ENCODE measurements at places on chromosomes 5 and 9. TPM values are rescaled to one million over a fixed set of nuclear protein-coding genes. Genes with fewer than 3 reads are reported as not detected.

GRCh38 chr9:101601904-101602765 lies 7.4 kb upstream of the PPP3R2 start:
- DNase-seq, result peak; percentile 27

- no peak for DNase-seq
Observed at GRCh38 chr5:90224342-90224741, 185.2 kb downstream of the CETN3 start.

SMIM32 gene
- polyA plus RNA-seq, result 11.6 TPM

DNA sequence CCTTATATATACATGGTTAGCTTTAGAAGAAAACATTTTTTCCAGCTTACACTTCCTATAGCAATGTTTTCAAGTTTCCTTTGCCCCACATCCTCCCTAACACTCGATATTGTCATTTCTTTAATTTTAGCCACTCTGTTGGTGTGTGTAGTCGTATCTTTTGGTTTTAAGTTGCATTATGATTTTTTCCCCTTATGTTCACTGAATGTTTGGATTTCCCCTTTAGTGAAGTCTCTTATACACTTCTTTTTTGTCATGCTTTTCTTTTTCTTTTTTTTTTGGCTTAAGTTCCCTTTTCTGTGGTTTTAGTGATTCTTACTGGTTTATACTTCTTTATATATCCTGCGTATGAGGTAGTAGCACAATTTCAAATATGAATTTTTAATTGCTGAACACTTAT lies 58.8 kb downstream of the KDM4C start:
- no peak for DNase-seq

GRCh38 chr5:1761453-1761755 lies 38.2 kb downstream of the MRPL36 start:
- DNase-seq, result no peak

FGF1 gene
- 28.3 TPM for polyA plus RNA-seq

GRCh38 chr5:33531824-33532223 lies 91.1 kb downstream of the TARS1 start:
- DNase-seq, result no peak

DNA sequence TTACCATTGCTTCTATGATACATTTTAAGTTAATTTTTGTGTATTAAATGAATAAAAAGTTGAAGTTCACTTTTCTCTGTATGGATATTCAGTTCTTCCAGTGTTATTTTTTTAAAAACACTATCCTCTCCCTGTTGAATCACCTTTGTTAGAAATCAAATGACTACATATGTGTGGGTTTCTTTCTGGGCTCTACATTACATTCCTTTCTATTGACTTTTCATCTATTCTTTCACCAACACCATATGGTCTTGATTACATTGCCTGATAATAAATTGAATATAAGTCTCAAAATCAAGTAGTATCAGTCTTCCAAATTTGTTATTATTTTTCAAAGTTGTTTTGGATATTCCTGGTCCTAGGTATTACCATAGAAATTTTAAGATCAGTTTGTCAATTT lies 7.3 kb upstream of the RASEF start:
- no peak for DNase-seq

FBXW5 gene
- polyA plus RNA-seq, result 43.5 TPM

- no peak for DNase-seq
Observed at GRCh38 chr5:80125962-80126480, 90.9 kb downstream of the THBS4 start.

DNA sequence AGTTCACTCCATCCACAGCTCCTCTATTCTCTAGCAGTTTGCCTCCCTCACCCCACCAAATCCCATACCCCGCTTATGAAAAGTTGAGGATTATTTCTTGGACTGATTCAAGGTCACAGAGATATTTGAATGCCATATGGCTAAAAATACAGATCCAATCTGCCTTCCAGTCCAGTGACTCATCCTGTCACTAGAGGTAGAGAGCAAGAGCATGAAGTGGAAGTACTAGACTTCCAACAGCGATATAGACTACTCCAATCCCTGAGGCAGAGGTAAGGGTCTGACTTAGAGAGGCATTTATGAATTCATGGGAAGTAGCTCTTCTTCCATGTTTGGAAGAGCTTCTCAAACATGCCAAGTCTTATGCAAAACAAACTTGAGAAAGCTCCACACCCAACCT lies 72.4 kb upstream of the CCL21 start:
- no peak for DNase-seq

DNA sequence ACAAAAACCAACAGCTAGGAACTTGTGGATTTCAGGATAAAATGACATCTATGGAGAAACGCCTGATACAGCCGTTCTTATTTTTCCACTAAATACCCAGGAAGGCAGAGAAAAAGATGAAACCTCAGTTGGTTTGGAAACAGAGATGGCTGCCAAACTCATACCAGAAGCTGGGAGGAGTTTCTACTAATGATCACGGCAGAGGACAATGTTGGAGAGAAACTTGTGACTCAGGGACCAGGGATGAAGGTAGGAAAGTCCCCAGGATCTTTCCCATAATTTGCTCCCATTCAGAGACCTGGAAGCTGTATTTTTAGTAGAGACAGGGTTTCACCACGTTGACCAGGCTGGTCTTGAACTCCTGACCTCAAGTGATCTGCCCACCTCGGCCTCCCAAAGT lies 187.1 kb upstream of the IER5L start:
- DNase-seq, result no peak

DNA sequence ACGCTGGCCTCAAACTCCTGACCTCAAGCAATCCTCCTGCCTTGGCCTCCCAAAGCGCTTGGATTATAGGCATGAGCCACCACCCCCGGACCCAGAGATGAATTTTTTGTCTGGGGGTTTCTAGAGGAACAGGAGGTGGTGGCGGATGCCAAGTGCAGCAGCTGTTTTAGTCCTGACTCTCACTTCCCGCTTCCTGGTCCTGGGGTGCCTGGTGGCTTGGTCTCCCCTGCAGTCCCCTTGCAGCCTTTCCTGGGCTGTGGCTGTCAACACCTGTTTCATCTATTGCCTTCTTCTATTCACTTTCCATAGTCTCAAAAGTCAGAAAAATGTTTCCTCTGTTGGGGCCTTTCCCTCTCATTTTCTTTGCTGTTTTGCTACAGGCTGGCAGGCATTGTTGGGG lies 6.5 kb upstream of the NHP2 start:
- no peak for DNase-seq

- DNase-seq, result peak; percentile 13
Observed at GRCh38 chr5:115507681-115508080, 36.9 kb downstream of the FEM1C start.

DNA sequence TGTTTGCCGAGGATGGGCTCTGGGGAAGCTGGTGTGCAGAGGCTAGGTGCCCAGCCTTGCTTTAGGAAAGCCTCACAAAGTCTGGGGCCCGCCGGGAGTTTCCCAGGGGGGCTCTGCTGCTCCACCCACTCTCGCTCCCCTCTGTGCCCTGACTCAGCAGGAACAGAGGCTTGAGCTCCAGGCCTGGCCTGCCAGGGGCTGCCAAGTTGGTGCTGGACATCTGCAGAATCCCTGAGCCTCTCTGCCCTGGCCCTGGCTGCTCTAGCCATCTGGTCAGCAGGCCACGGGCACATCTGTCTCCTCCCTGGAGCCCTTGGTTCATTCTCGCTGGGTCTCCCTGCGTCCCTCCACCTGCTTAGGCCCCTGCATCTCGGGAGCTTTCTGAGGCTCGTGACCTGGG lies 647 bp upstream of the ADAMTSL2 start:
- DNase-seq, result no peak

DNA sequence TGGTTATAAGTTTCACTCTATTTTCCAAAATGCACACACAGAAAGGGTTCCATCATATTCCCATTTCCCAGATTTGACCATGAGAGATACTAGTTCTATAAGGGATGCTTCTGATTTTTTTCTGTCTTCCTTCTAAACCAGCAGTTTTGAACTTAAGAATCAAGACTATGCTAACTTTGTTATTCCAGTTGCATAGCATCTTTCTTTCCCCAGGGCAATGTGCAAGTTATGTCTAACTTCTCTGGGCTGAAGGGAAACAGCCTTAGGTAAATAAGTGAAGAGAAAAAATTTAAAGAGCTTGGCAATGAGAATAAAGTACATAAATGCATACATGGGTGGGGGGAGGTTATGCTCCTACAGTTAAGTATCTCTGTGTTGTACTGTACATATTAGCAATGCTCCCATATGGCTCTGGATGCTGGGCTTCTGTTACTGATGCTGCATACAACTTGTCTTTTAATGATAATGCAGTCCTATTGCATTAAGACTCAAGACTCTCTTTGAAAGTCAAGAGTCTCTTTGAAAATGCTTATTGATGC lies 125.8 kb upstream of the SLC12A2 start:
- no peak for DNase-seq

TRPM6 gene
- polyA plus RNA-seq, result 1.3 TPM

GRCh38 chr5:94562327-94562971 lies 56.0 kb downstream of the KIAA0825 start:
- DNase-seq, result no peak

- no peak for DNase-seq
Observed at GRCh38 chr5:164975986-164976385, 1470.6 kb downstream of the MAT2B start.

UNC5A gene
- 0.10 TPM for polyA plus RNA-seq

DNA sequence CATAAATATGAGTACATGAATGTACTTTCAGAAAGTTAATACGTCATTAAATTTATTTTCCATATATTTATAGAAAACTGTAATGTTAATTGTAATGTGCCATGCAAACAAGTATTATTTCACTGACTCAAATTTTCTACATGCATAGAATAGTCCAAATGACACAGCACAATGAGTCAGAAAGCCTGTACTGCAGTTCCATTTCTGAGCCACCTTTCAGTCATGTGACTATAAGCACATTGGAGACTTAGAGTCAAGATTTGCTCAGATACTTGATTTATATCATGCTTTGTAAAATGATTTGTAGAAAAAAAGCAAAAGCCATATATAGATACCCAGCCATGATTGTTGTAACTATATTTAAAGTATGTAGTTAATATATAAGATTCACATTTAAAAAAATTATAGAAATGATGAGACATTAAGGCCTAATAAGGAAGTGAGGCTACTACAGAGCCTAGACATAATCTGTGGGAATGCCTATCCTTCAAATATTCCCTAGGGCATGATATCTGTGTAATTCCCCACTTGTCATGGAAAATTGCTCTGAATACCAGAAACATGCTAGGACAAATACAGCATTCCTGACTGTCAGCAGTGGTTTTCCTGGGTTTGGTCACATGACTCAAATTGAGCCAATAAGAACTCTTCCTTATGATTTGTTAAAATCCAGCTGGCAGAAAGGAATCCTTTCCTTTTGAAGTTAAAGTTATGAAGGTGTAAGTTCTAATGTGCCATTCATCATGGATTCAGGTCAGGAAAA lies 50.0 kb downstream of the PTPRD start:
- DNase-seq, result no peak

DNA sequence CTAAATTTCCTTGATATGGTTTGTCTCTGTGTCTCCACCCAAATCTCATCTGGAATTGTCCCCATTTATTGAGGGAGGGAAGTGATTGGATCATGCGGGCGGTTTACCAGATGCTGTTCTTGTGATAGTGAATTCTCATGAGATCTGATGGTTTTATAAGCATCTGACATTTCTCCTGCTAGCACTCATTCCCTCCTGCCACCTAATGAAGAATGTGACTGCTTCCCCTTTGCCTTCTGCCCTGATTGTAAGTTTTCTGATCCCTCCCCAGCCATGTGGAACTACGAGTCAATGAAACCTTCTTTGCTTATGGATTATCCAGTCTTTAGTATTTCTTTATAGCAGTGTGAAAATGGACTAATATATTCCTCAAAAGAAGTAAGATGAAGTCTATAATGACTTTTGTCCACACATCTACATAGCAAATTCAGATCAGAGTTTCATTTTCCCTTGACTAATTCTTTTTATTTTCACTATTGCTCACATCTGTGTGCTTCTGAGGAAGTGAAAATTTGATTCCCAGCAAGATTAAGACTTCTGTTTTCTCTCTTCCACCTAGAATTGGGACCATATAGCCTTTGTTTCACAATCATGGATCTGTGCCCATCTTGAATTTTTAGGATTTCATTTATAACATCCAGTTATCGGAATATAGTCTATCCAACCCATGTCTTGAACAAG lies 393.5 kb downstream of the DMAC1 start:
- DNase-seq, result no peak

- DNase-seq, result no peak
Observed at GRCh38 chr5:126680191-126680817, 79.6 kb downstream of the PHAX start.

C5orf63 gene
- 13.3 TPM for polyA plus RNA-seq

GABRA1 gene
- not detected for polyA plus RNA-seq

C5orf58 gene
- 0.11 TPM for polyA plus RNA-seq

DNA sequence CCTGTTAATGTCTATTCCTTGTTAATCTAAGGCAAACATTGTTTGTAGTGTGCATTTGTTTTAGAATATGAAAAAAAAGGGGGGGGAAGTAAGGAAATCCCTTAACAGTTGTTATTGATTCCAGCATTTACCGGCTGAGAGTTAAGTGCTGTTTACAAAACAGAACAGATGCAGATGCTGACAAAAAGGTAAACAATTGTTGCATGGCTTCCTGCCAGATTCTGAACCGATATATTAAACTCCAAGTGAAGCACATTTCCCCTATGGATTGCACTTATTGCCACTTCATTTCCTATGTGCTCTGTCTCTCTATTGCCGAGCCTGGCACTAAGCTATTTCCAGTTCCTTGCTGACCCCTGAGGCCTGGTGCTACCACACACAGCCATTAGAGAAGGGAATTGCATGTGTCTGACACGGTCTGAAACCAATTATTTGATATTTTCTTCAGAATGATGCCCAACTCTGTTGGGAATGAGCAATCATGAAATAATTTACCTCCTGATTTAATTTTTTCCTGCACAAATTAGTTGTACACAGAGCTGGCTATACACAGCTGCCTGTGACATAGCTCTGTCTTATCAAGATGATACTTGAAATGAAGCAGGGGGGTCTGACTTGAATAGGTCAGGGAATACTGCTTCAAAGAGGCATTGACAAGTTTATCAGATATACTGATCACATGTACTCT lies 109.8 kb downstream of the KIAA0825 start:
- no peak for DNase-seq

RANBP17 gene
- polyA plus RNA-seq, result 9.2 TPM

AP3B1 gene
- 84.1 TPM for polyA plus RNA-seq

DNA sequence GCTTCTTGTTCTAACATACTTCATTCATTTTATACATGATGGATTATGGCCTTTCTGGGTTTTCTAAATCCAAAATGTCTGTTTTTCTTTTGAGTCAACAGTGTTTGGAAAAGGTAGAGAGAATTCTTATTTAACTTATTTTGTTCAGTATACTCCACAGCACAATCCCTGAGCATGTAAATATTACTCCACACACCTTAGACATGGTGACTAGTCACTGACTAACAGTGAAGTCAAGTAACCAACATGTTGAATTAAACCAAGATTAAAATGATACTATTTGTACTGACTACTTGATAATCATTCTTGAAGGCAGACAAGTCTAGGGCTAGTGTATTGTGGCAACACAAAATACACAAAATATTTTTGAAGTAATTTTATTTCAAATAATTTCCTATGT lies 55.0 kb downstream of the HAPLN1 start:
- no peak for DNase-seq

DNA sequence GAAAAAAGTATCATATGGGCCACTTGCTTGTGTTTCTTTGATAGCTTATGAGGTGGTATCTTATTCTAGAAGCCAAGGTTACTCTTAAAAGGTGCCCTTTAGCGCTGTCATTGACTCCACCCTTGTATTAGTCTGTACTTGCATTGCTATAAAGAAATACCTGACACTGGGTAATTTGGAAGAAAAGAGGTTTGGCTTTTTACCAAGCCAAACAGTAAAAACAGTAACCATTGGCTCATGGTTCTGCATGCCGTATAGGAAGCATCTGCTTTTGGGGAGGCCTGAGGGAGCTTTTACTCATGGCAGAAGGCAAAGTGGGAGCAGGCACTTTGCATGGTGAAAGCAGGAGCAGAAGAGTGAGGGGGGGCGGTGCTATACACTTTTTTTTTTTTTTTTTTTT lies 87.4 kb downstream of the TEK start:
- DNase-seq, result no peak

GRCh38 chr5:6448622-6449464 lies at the start of gene UBE2QL1:
TSS of gene UBE2QL1 (plus strand) at chr5:6448859. CDS start at chr5:6448894, 35 bp downstream.
- no peak for DNase-seq
